ENCODE measurements at places on chromosomes 12 and 14.
A peak's percentile ranks its signal among the peaks of the same experiment; 100 is the strongest.

DNA sequence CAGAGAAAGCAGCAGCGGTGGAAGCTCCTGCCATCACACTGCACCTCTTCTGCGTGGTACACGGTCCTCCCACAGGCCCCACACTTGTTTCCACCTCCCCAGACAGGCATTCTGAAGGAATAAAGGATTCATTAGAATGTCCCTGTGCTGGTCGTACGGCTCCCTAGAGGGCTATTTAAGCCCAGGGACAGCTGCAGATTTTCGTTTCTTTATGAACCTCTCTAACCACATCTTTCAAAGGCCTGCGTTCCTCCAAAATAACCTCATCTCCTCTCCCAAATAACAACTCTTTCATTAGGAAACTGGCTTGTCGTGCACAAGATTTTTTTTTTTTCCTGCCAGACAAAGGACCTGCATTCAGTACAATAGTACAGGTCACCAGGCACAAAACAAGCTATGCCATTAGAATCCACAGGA lies 12.7 kb downstream of the CSRP2 start:
- no peak for DNase-seq

DNA sequence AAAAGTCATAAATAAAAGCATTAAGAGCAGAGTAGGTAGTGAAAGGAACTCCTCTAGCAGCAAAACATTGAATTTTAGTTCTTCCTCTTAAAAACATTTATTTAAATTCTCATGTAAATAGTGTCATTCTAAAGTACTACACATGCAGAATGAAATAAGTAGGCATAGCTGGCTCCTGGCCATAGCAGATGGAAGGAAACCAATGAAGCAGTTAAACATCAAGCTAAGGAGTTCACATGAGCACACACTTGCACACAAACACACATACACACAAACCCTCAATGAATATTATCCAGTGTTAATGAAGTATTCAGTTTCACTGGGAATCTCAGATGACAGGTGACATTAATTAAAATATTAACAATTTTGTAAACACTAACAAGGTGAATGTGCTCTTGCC lies 69.3 kb downstream of the SLC35F4 start:
- no peak for DNase-seq

DNA sequence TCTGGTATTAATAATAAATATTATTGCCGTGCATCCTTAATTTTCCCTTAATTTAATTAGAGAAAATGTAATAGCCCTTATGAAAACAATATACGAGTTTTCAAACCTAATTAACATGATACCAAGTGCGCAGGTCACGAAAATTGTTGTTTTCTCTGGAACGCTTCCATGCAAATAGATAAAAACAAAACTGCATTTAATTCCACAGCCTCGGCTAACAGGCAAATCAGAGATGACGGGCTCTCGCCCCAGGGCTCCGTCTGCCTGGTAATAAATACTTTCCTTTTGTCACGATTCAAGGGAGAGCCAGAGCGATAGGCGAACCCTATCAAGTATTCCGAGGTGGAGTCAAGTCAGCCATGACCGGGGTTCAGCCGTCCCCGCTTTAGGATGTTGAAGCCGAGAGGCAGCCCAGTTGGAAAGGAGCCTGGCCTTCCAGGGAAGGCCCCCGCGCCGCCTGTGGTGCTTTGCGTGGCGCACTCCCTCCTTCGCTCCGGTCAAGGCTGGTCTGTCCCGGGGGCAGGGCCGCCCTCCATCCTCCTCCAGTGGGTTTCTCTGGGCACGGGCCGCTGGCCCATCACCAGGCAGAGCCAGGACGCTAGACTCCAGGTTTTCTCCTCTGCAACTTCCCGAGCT lies 137.8 kb upstream of the GSC start:
- DNase-seq, result no peak

- no peak for DNase-seq
Observed at GRCh38 chr12:126648074-126648473, 1582.8 kb downstream of the AACS start.

GRCh38 chr14:62181591-62181990 lies 419.4 kb downstream of the SNAPC1 start:
- DNase-seq, result no peak

DNA sequence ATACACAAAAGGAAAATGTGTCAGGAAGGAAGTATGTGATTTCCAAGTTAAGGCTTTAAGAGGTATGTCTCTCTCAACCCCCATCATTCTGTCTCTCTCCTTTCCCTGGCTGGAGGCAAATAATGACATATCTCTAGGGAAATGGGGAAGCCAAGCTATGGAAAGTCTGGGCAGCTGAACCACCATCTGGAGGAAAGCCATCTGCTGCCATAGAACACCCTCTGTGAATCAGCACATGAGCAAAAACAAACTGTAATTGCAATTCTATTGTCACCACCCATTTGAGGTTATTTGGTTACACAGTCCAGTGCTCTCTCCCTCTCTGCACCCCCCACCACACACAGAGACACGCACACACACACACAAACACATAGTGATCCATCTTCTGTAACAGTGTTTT lies 766.2 kb downstream of the FLRT2 start:
- no peak for DNase-seq

- DNase-seq, result no peak
Observed at GRCh38 chr12:52258335-52258901, 16.0 kb upstream of the KRT86 start.

DNA sequence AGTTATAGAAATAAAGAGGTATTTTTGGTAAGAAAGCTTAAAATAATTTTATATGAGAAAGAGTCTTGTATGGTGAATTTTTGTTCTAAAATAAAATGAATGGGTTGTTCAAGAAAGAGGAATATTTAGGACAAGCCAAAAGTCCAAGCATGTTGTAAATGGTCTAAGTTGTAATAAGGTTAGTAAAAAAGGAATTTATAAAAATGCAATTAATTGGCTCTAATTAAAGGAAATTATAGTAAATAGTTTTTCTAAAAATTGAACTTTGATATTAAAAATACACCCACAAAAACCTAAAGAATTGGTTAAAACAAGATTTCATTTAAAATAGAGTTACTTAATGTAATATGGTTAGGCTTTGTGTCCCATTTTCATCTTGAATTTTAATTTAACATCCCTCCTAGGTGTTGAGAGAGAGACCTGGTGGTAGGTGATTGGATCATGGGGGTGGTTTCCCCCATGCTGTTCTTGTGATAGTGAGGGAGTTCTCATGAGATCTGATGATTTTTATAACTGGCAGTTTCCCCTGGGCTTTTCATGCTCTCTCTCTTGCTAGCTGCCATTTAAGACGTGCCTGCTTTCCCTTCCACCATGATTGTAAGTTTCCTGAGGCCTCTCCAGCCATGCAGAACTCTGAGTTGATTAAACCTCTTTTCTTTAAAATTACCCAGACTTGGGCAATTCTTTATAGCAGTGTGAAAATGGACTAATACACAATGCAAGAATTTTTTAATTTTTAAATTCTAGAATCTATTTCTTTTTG lies 13.0 kb downstream of the SLC22A17 start:
- DNase-seq, result no peak

- no peak for DNase-seq
Observed at GRCh38 chr12:72766517-72766916, 494.3 kb downstream of the TRHDE start.

- DNase-seq, result peak; percentile 31
Observed at GRCh38 chr14:54642801-54643695, 76.1 kb downstream of the SAMD4A start.

- DNase-seq, result no peak
Observed at GRCh38 chr12:80232837-80233236, 133.5 kb downstream of the OTOGL start.

DNA sequence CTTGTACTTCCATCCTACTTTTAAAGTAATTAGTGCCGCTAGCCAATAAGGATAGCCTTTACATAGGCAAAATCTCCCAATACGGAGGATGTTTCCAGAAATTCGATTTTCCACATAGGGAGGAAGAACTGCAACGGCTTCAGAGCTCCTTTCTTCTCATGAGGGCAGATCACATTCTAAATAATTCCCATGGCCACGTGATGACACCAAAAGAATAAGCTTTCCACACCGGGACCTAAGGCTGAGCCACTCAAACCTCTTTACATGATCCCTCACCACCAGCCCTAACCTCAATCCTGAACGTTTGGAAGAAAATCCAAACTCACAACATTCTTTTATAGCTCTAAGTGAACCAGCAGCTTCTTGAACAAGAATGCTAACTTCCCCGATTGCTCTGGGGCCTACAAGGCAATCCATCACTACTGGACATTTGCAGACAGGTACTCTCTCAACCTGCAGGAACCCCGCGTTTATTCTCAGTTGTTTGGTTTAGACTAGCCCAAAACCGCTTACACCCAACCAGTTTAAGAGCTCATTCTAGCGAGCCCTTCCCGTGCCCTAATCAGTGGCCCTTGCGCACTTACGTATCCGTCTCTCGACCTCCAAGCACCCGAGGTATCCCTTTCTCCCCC lies 884 bp downstream of the CAPRIN2 start:
- no peak for DNase-seq

GRCh38 chr12:128652136-128652751 lies 171.5 kb downstream of the SLC15A4 start:
- DNase-seq, result no peak

GRCh38 chr14:30299915-30300314 lies 259.0 kb upstream of the G2E3 start:
- DNase-seq, result no peak

- DNase-seq, result no peak
Observed at GRCh38 chr12:29738365-29738764, 45.4 kb downstream of the TMTC1 start.

DNA sequence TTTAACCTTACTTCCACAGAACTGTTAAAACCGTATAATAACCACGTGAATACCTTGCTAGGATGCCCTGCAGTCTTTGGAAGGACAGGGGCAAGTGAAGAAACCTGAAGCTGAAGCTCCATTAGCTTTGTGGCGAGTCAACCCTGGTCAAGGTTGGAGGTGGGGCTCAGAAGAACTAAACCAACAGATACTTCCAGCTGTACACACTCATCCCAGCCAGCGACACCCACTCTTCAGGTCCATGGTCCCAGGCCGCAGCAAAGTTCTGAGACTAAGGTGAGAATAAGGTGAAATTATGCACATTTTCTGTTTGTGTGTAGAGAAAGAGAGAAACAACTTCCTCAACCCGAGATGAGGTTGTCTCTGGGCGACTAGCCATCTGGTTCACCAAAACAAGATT lies 77.6 kb downstream of the NTF3 start:
- no peak for DNase-seq

DNA sequence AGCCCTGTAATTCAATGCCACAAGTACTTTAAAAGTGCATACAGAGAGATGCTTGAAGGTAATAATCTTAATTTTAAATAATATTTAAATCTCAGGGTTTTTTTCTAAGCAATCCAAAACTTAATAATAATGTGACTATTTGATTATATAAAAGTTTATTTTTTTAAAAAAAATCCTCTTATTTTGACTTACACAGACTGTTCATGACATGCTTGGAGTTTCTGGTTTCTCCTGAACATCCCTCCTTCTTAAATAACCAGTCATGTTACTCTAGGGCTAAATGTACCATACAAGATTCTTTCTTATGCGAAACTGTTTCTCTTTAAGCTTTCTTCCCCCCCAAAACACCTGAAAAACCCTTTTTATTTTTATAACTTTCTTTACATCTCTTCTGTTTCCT lies 58.2 kb upstream of the SLC2A13 start:
- DNase-seq, result no peak

DNA sequence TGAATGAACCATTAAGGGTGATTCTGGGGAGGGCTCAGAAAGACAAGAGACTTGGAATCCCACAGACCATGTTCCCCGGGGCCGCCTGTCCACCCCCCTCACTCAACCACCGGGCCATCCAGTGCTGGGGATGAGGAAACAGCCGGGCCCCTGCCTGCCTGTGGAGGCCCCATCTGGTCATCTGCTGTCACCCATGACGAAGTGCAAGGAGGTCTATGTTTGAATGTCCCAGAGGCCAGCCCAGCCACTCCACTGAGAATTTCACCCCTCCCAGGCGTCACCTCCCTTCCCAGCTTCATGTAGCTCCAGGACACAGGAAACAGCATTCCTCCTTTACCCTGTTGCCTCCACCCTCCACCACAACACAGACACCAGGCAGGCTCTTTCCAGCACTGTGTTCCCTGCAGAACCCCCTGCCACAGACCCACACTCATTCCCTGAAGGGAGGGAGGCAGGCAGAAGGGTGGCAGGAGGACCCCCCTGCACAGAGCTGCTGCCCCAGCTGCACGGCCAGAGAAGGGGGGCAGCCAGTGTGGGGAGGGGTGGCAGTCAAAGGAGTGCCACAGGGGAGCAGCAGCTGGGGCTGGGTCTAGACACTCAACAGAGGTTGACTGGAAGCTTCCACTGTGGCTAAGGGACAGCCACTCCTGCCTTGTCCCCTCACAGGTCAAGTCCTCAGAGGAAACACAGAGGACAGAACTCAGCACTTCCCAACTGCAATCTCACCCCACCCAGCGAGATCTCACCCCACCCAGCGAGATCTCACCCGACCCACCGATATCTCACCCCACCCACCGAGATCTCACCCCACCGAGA lies 50.3 kb upstream of the PPP2R5C start:
- no peak for DNase-seq

DNA sequence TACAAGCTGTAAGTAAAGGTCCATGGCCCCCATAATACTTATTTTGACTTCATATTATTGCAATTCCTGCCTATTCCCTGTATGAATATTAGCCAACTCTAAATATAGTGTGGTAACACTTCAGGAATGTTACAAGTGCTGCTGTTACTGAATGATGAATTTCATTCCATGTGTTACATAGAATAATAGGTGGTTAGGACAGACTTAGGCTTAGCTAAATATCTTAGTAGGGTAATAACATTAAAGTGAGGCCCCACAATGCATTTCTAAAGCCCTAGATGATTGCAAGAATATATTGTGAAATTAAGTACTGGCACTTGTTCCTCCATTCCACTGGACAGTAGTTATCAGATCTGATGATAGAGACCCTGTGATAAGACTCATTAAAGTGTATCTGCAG lies 182.7 kb downstream of the PCNX1 start:
- DNase-seq, result no peak
